Skeletal muscle cell (primary cell): ENCODE measurements at places on chromosomes 12 and 14.

GRCh38 chr14:51185754-51186153 lies 54.3 kb upstream of the TMX1 start:
- DNase-seq: no peak

DNA sequence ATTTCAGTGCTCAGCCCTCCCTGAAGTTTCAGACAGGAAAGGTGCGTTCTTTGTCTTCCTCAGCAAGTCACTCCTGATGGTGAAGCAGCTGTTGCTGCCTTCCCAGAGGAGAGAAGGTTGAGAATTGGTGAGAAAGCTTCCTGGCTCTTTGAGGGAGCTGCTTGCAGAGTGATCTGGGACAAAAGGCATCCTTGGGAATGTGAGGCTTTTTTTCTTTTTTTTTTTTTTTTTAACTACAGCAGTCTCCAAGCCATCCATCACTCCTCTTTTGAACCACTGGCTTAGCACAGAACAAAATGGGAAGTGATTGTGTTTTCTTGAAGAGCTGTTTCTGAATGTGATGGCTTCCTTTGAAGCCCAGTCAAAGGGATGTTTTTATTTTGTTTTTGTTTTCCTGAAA lies 120.4 kb upstream of the LRIG3 start:
- peak; percentile 81 for DNase-seq

DNA sequence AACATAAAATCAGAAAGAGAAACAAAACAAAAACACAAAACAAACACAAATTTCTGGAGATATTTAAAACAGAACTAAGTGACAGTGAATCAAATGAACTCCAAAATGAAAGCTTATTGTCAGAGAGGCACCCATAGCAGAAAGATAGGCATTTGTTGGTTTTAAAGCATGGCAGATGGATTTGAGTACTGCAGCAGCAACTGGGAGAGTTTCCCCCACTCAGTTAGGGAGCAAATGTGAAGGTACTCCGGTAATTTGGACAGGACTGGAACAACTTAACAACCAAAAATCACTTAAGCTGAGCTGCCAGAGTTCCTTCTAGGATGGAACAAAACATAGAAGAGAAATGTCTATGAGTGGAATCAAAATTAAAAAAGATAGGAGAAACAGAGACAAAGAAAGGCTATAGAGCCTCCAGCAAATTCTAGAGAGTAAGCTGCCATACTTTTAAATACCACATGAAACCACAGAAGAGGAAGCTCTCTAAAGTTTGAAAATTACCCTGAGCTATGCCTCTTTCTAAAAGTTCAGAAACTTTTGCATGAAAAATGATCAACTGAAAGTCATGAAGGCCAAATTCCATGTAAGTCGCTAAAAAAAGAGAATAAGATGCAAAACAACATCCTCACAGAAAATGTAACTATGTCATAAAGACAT lies 1248.3 kb upstream of the USP15 start:
- no peak for DNase-seq

DNA sequence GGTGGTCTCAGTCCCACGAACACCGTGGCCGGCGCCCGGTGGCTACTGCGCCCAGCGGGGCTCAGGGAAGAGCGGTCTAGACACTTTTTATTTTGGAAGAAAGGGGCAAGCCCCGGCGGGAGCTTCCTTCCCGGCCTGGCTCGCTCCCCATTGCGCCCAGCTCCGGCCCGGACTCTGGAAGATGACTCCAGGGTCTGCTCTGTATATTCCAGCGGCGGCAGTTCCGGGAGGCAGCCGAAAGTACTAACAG lies 225.1 kb upstream of the CRY1 start:
- DNase-seq: no peak

DNA sequence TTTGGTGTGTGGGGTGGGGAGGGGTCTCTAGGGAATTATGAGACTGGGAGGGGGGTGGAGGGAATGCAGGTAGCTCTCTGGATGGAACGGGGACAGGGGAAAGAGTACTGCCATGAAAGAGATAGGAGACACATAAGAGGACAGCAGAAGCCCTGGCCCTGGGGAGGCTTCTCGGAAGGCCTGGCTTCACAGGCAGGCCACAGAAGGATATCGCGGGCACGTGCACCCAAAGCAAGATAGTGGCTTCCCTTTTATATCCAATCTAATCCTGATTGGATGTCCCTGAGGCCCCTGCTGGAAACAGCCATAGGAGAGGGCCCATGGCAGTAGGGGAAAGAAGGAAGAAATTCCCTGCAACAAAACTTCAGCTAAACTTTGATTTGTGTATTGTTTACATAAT lies 113.5 kb downstream of the GCH1 start:
- DNase-seq: no peak

DNA sequence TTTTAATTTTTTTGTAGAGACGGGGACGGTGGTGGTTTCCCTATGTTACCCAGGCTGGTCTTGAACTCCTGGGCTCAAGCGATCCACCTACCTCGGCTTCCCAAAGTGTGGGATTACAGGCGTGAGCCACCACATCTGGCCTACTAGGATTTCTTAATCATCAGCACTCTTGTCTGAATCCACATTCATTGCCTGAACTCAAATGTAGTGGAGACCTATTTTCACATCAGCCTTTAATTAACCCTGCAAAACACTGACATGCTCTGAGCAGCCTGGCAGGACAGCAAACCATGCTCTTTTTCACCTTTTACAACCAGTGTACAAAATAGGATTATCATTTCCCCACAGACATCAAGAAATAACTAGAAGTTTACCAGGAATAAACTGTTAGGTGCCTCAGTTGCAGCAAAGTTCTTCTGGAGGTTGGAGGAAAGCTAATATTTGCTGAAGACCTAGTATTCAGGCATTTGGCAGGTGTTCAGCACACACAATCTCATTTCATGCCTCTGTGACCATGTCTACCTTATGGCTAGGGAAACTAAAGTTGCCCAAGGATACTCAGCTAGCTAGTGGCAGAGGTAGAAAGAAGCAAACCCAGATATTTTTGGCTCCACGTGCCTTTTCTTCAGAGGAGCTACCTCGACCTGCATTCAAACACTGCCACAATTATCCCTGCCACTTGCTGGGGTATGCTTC lies 37.7 kb downstream of the CFL2 start:
- no peak for DNase-seq

DNA sequence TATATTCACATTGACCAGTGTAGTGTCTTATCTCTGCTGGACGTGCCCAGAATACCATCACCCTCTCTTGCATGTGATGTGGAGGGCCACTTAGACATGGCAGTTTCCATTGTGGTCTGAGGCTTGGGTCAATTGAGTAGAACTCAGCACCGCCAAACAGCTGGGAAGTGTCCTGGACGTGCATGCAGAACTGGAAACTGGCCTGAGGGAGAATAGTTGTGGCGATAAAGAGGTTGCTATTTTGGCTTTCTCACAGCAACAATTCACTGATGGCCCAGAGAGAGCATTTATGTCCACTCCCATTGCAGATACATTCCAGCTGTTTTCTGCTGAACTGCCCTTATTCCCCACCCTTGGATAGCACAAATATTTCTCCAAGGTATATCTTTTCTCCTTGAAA lies 210.1 kb upstream of the DAAM1 start:
- no peak for DNase-seq

DNA sequence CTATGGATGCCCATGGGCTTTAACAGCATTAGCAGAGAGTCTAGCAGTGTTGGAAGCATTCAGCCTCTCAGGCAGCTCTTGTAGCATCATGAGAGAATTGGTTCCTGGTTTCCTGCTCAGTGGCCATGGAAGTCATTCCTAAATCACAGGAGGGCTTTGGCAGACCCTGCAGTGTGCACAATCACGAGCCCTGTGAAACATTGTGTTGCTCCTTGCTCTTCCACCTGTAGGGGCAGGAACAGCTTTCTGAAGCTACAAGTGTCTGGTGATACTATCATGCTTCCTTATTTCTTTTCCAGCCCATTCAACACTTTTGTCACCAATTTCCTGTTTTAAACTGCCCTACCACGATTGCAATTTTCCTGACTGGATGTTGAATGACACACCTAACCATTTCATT lies 402.2 kb upstream of the USP15 start:
- DNase-seq: no peak

GRCh38 chr14:99072956-99073355 lies 199.0 kb downstream of the BCL11B start:
- no peak for DNase-seq

DNA sequence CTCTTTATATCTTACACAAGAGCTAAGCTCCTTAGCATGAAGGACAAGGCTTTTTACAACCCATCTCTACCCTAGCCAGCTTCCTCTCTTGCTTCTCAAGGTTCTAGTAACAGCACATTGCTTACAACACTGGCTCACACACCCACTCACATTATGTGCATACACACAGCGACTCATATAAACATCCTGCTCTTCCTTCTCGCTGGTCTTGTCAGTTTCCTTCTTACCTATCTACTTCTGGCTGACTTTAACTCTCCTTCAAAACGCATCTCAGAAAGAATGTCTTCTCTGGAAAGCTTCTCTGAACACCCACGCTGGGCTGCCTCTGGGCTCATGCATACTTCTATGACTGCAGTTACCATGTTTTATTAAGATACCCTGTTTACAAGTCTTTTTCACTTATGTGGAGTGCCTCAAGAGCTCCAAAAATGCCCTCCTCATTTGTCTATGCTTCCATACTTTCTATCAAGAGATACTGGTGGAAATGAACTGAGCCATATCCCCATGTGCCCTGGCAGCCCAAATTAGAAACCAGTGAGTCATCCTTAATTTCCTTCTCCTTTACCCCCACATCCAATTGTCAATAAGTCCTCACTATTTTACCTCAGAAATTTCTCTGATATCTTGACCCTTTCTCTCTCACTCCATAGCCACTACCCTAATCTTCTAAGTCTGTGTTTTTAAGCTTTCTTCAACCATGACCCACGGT lies 126.9 kb upstream of the KRAS start:
- peak; percentile 69 for DNase-seq
